ENCODE measurements at places on chromosomes 4 and X.

GRCh38 chr4:99762728-99763127 lies 53.9 kb upstream of the DAPP1 start:
- DNase-seq: no peak

DNA sequence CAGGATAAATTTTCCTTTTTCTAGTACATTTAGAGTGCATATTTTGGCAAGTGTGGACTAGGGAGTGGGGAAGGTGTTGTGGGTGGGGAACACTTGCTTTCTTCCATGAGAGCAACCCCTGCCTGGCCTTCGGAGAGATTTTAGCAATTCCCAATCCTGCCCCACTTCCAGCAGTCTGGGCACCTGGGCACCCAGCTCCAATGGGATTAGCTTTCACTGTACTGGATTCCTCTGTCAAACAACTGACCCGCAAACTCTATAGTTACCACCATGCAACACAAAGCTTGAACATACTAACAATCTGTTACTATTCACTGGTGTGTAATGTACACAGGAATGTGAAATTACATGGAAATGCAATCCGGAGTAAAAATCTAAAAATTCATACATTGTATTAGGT lies 50.3 kb downstream of the SH3RF1 start:
- no peak for DNase-seq

- DNase-seq: peak; percentile 26
Observed at GRCh38 chr4:152101556-152102435, 341.0 kb upstream of the GATB start.

DNA sequence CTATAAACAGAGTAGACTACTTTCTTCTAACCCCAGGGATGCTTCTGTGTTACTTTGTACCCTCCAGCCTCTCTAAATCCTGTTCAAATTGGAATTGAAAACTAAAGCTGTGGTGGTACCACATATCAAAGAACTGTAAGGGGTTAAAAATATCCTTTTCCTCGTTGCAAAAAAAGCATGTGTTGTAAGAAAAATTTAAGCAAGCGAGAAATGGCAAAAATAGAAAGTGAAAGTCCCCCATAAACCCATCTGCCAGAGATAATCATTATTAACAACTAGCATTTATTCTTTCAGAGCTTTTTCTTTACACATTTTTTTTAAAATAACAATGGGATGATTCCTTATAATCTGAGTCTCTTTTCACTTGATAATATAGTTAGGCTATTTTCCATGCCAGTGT lies 40.6 kb downstream of the TMEM164 start:
- no peak for DNase-seq

GRCh38 chr4:143700046-143700415 lies 444 bp downstream of the FREM3 start:
- DNase-seq: peak; percentile 8

GRCh38 chr4:25540734-25541133 lies 114.9 kb upstream of the SLC34A2 start:
- DNase-seq: no peak

DNA sequence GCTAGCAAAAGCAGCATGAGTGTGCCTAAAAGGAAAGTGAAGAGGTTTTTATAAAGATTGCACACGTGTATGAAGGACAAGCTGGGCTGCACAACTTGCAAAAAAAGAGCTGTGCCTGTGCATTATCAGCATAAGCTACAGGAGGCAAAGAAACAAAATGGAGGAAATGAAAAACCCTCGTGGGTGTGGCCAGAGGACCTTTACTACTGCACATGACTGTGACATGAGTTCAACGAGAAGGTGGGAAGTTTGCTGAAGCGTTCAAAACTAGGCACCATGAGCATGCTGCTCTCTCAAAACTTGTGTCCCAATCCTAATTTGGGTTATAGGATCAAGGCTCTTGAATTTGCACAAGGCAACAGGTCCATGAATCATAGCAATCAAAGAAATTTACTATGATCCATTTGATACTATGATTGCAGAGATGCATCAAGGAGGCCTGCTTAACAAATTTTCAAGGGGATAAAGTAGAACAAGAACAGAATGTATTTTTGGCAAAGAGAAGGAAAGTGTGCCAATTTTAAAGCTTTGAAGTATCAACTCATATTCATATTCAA lies 38.1 kb upstream of the CXorf38 start:
- no peak for DNase-seq

GRCh38 chrX:56569378-56570057 lies 6.1 kb downstream of the UBQLN2 start:
- no peak for DNase-seq

GRCh38 chr4:5921101-5921980 lies 28.5 kb upstream of the CRMP1 start:
- DNase-seq: no peak

DNA sequence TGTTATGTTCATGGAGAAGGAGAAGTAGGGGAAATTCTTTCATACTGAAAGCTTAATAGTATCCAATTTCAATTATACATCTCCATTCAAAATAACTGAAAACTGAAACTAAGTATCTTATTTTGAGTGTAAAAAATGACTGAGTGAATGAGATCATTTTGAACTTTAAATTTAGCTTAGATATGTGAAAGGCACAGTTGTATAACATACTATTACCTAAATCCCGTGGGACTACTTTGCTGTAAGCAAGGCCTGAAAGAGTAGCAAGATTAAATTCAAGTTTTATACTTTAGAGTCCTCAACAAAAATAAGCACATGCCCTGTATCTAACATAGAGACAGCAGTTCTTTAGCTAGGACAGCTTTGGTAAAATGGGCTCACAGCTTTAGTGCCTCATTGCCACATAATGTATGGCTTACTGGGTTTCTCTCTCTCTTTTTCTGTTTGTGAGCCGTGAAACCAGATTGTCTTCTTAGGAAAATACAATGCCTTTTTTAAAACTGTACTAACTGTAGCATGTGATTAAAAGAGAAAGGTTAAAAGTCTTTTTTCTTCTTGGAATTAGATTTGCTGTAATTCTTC lies 43.2 kb downstream of the GSTCD start:
- DNase-seq: no peak

- no peak for DNase-seq
Observed at GRCh38 chrX:40950546-40950945, 134.7 kb upstream of the USP9X start.

- DNase-seq: peak; percentile 33
Observed at GRCh38 chrX:51837921-51838320, 55.5 kb upstream of the MAGED1 start.

- DNase-seq: no peak
Observed at GRCh38 chr4:175947117-175947722, 118.4 kb upstream of the WDR17 start.

DNA sequence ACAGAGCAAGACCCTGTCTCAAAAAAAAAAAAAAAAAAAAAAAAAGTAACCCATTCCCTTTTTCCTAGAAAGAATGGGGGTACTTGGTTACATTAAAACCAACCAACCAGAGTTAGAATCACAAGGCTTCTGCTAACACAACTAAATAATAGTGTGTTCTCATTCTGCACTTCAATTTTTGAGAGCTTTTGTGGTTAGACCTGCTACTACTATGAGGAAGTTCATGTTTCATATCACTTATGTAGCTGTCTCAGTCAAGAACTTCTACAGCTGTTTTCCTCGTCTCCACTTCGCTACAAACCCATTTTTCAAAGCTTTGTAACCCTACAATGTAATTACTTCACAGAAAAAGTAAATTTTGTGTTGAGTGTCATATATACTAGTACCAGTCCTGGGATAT lies 58.3 kb downstream of the PDHA2 start:
- no peak for DNase-seq

- no peak for DNase-seq
Observed at GRCh38 chr4:80043541-80043940, 29.5 kb downstream of the ANTXR2 start.

Data from astrocyte of the cerebellum (primary cell).